Fibroblast of upper back skin (primary cell): ENCODE measurements at places on chromosomes 6 and 20.

GRCh38 chr6:142306736-142307135 lies 4.9 kb downstream of the ADGRG6 start:
- no peak for DNase-seq

DNA sequence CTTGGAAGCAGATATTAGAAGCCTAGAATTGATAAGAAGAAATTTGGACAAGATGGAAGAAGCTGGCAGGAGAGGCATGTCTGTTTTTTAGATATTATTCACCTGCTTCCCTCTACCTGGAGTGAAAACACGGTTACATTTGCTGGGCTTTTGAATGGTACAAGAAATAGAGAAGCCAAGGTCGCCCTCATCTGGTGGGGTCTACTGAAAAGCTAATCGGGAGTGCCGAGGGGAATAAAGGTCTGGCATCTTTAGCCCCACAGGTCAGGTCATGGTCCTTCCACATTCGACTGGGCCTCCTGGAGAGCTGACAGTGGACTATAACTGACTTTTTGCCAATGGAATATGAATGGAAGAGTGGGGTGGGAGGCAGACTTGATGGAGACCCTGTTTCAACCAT lies 4.6 kb upstream of the C2 start:
- DNase-seq, result no peak

DNA sequence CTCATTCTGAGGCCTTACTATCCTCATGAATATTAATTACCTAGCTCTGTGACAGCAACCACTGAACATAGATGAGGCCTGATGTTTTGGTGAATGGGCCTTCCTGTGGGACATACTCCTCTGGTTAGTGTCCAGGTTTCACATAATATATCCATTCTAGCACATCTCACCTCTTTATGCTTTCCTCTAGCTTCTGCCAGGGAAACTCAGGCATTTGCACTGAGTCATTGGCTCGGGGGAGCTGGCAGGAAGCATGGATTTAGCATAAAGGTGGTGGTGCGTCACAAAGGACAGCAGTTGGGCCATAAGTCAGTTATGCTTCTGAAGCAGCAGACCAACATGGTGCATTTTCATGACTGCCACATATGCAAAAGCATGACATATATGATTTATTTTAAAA lies 37.5 kb upstream of the TMEM170B start:
- DNase-seq, result peak; percentile 64

DNA sequence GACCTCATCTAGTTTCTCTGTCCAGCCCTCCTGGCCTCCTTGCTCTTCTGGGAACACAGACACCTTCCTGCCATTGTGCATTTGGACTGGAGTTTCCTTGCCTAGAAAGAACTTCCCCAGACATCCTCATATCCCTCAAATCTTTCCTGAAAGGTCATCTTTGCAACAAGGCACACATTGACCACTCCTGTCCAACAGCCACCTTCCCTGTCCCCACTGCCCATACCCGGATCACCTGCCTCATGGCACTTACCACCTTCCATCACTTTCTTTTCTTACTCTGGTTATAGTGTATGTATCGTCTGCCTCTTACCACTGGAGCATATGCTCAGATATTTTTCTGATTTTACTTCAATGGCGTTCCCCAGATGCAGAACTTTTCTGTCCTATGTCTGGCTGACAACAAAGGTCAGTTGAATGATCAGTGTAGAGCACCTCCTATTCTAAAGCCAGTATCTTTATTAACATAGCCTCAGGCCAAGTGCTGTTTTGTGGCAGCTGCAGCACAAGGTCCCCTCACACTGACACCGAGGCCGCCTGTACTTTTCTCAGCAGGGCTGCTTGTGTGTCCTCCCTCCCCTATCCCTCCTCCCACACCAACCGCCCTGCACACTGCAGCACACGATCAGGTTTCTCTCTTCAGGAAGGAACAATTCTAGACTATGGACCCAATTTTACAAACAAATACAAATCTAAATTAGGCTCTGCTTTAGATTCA lies 4.1 kb downstream of the HLA-C start:
- no peak for DNase-seq

DNA sequence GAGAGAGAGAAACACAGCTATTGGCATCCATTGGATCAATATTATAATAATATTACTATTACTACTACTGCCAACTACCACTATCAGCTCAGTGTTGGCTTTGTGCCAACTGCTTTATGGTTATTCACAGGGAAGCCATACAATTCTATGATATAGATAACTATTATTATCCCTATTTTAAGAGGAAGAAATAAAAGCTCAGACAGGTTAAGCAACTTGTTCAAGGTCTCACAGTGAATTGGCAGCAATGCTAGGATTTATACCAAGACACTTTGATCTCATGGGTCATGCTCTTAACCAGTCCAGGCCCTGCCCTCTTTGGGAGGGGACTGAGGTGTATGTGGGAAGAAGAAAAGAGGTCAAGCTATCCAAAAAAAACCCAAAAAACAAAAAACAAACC lies 82.0 kb upstream of the TRAF3IP2 start:
- no peak for DNase-seq

GRCh38 chr6:137084865-137085617 lies 40.3 kb upstream of the IL20RA start:
- DNase-seq, result no peak

- no peak for DNase-seq
These were observed 214.3 kb downstream of the DLL1 start for GRCh38 chr6:170076466-170077165.

DNA sequence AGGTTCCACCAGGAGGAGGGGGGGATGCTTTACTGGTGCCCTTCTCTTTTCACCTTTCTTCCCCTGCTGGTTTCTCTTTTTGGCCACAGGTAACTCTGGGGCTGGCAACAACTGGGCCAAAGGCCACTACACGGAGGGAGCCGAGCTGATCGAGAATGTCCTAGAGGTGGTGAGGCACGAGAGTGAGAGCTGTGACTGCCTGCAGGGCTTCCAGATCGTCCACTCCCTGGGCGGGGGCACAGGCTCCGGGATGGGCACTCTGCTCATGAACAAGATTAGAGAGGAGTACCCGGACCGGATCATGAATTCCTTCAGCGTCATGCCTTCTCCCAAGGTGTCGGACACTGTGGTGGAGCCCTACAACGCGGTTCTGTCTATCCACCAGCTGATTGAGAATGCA lies 4.4 kb downstream of the TUBB1 start:
- no peak for DNase-seq

GRCh38 chr20:50186151-50186885 lies 4.3 kb upstream of the CEBPB start:
- DNase-seq, result peak; percentile 77

GRCh38 chr6:145830612-145831011 lies 16.0 kb upstream of the FBXO30 start:
- no peak for DNase-seq

DNA sequence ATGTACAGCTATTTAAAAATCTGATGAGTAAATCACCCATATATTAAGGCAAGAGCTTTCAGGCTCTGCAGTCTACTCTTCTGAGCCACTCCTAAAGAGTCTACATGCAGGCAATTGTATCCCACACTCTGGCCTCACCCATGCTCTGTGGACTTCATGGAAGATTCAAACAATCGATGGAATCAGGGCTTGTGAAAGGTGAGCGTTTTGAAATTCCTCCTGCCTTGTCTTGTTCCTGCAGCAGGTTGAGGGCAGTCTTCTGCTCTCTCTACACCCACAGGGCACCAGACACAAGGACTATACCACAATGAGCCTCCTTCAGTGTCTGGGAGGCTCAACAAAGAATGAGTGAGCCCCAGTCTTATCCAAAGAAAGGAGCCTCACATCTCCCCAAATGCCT lies 51.1 kb downstream of the TBC1D7 start:
- DNase-seq, result no peak
